T follicular helper cell (primary cell): ENCODE measurements at places on chromosomes 3 and 15.

GRCh38 chr3:62128051-62128450 is 245.3 kb downstream of the FEZF2 start:
- DNase-seq, result no peak

DNA sequence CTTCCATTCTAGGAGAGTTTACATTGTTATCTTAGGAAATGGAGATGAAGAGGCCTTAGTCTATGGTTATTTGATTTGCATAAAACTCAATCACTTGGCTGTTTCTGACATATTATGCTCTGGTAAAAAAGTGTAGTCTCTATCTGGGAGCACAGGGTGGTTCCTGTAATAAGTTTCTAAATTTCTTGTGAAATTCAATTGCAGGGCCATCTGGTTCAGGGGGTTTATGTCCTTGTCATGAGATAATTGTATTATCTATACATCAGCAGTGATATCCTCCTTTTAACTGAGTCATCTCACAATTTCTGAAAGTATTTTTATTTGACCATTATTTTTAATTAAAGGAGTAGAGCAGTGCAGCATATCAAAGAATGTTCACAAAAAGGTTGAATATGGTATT is 203.3 kb downstream of the MFSD1 start:
- no peak for DNase-seq

- no peak for DNase-seq
Observed at GRCh38 chr3:12253516-12254343, 35.1 kb upstream of the PPARG start.

GRCh38 chr15:43991206-43991605 is 164.4 kb downstream of the WDR76 start:
- no peak for DNase-seq
